Activated T-helper 1 cell treated with anti-CD3 and anti-CD28 coated beads, Interleukin-2, amount 50 U/mL, for 16 hours (primary cell): ENCODE measurements at places on chromosomes 12 and 14.
A peak's percentile ranks its signal among the peaks of the same experiment; 100 is the strongest.

DNA sequence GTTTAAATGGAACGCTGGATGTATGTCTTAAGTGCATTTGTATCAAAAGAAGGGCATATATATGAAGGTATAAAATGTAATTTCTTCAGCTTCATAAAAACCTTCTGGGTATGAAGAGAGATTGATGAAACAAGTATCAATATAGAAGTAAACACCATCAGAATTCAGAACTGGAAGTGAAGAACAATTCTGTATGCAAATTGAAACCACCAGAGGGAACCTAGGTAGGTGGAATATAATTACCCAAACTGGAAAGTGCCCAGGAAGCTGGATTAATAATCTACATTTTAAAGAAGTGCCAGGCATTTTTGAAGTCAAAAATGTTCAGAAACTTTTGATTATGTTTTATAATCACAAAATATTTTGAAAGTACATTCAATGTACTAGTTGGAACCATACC, 336.2 kb upstream of the GARIN6 start:
- no peak for DNase-seq

DNA sequence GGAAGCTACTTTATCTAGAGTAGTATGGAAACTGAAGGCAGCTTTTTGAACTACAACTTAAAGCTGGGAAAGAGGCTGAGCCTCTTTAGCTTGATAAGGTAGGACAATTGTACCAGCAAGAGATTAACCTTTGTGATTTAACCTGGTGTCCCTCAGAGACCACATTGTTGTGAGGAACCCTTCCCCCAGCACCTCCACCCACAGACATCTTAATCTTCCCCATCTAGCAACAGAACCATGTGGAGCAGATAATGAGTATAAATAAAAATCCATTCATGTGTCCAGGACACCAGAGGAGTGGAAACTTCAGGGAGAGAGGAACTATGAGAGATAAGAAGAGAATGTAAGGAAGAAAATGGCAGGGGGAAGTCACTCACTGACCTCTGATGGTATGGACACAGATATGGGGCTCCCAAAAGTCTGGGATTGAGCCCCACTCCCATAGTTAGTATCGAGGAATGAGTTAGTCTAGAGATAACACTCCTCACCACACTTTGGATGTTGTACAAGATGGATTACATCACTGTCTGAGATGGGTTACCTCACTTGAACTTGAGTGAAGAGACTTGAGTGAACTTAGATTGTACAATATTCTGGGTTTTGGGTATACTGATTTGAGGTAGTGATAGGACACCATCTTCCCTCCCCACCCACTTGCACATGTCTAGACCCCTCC, 33.9 kb upstream of the SLC38A2 start:
- DNase-seq = no peak

GRCh38 chr14:70916300-70916699, 9.0 kb downstream of the PCNX1 start:
- no peak for DNase-seq

- DNase-seq = no peak
These were observed 57.4 kb downstream of the FBXO33 start for GRCh38 chr14:39374851-39375250.

- no peak for DNase-seq
These were observed 592 bp upstream of the USP15 start for GRCh38 chr12:62259631-62259992.

DNA sequence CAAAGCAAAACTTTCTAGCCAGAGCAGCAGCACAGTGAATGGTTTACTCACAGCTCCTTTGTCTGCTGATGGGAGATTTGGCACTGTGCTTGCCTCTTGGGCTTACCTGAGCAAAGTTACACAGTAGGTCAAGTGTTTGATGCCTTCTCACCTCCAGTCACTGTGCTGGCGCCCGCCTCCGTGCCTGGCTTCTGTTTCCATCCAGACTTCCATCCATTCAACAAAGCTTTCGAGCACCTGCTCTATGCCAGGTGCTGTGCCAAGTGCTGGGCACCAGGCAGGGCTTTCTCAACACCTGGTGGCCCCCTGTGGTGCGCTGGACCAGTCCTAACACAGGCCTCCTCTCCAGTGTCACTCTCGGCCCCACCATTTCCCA, 199.2 kb upstream of the EEA1 start:
- no peak for DNase-seq

DNA sequence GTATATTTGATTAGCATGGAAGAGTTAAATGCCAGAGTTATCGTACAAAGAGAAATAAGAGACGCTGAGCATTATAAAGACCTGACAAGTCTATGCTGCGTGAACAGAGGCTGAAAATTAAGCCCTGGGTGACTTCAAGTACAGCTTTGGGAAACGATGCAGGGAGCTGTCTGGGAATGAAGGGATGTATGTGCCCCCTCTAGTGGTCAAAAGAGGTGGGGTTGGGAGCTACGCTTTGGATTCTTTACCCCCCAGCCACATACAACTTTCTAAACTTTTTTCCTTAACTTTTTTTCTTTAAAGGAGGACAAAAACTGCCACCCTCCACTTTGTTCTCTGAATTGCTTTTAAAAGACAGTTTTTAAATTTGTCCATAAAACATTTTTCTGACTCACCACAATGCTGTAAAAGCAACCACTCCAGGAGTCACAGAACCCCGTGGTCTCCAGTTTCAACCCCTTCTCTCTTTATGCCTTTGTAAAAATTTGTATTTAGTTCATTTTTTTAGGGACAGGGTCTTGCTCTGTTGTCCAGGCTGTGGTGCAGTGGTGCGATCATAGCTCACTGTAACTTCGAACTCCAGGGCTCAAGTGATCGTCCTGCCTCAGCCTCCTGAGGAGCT, 59.4 kb downstream of the ZNF664 start:
- DNase-seq = no peak

DNA sequence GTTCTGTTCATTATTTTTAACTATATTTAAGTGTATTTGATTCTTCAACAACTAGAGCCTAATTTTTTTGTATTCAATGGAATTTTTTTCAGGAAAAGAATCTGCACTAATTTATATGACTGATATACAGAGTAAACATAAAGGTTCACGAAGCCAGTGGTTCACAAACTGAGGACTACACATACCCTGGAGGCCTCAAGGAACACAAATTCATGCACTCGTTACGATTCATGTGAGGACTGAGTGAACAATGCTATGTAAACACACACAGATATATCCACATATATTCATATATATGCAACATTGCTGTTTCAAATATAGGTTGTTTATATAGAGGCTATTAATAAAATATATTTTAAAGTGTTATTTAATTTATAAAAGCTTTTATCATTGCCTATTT, 137.8 kb downstream of the PHLDA1 start:
- DNase-seq = no peak

DNA sequence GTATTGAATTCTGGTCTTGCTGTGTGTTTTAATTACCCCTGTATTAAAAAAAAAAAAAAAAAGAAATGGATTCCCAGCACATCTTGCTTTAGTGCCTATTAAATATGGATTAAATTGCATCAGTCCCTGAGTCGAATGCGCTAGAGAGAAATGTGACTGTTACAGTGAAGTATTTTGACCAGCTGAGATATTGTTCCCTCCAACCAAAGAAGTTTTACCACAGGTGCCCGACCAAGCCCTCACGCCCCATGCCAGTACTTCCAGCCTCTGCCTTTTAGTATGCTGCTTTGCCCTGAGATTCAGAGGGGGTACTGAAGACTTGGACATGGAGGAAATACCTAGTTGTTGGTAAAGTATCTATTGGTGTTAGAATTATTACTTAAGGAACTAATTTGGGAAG, 159.7 kb downstream of the TTLL5 start:
- no peak for DNase-seq

DNA sequence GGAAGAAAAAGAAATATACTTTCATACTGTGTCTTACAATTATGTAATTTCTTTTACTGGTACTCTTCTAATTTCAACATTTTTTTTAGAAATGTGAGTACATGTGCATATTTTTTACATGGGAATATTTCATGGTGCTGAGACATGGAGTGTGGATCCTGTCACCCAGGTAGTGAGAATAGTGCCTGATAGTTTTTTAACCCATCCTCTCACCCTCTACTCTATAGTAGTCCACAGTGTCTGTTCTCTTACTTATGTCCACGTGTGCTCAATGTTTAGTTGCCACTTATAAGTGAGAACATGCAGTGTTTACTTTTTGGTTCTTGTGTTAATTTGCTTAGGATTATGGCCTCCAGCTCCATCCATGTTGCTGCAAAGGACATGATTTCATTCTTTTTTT, 548.8 kb downstream of the AACS start:
- no peak for DNase-seq

DNA sequence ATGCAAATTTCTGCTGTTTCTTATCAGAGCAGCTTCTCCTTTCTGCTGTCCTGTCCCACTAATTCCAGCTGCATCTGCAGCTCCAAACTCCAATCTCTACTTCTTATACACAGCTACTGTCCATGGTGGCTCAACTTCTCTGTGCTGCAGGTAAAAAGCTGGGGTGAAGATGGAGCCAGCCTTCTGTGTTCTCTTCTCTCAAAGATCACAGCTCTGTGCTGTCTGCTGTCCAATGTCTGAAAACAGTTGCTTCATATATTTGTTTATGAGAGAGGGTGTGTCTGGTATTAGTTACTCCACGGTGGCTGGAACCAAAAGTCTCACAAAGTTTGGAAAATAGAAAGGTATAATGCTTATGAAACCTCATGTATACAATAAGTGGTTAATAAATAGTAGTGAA, 445.8 kb upstream of the TBX3 start:
- DNase-seq = no peak

DNA sequence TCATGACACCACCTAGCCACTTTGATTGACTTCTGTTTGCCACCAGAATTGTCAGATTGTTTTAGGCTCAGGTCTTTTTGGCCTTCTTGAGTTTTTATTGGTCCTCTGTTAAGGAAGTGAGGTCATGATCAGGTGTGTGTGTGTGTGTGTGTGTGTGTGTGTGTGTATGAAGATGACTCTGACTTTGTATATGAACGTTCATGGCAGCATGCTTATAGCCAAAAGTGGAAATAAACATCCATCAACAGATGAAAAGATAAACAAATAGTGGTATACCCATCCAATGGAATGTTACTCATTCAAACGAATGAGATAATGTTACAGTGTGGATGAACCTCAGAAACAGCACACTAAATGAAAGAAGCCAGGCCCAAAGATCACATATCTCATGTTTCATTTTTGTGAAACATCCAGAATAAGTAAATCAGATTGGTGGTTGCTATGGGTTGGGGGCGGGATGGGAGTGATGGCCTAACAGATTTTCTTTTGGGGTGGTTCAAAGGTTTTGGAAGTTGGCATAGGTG, 258.6 kb downstream of the KTN1 start:
- DNase-seq = no peak

- DNase-seq = peak; percentile 43
These were observed 114.0 kb downstream of the PLXNC1 start for GRCh38 chr12:94262228-94263010.

DNA sequence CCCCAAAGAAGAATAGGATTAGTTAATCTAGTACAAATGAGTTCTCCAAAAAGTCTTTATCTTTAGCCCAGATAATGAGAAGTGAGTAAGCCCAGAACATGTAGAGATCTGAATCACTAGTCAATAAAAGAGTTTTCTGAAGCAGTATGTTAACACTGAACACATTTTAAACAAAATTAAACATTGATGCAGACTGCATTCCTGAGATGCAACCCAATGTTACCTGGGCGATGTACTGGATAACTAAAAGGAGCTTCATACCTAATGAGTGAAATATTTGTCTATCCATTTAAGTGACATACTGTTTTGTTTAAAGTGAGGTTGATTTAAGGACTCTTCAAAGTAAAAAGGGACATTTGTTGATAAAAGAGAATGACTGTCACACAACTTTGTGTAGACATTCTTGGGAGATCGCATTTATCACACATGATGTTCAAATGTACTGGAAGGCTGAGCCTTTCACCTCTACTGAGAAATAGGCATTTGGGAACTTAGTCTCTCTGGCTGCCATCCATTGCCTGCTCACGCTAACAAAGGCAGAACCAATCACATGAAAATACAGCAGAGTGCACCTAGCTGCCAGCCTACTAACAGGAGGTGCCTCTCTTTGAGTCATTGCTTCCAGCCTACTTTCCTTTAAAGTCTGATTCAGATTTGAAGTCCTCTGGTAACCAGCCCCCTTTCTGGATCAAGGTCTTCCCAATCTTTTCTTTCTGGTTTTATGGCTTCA, 287.7 kb downstream of the BTG1 start:
- no peak for DNase-seq

GRCh38 chr12:13218641-13219040, 22.1 kb downstream of the EMP1 start:
- DNase-seq = no peak

GRCh38 chr12:29731591-29731990, 52.2 kb downstream of the TMTC1 start:
- DNase-seq = no peak

- DNase-seq = no peak
These were observed 132.5 kb upstream of the RFLNA start for GRCh38 chr12:124162151-124163110.

- DNase-seq = no peak
These were observed 88.5 kb downstream of the GCH1 start for GRCh38 chr14:54814076-54814475.

GRCh38 chr14:59627011-59627520, 50.5 kb upstream of the CCDC175 start:
- DNase-seq = no peak

GRCh38 chr14:36207500-36207899, 31.0 kb upstream of the PTCSC3 start:
- no peak for DNase-seq

DNA sequence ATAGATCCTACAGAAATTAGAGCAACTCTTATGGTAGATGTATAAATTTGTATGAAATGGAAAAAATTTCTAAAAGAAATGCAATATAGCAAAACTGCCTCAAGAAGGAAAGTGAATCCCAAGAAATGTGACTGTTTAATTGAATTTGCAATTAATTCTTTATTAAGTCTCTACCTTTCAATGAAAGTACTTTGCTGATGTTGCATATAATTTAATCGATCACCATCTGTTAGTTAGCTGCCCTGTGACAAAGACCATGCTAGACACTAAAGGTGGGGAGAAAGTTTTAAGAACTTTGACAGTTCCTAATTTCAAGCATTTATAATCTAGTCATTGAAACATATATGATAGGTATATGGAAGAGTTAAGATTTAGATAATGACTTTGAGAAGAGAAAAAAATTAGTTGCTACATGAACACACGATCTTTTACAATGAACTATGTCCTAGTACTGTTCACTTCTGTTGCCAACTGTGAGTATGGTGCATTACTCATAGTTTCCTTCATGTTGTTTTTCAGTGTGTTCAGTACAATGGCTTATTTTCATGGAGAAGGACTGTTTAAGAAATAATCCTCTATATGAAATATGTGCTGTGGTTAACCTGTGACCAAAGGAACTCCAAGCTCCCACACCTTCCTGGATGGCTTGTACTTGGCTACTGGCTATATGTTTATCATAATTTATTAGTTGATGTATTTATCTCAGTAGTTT, 128.4 kb downstream of the METTL25 start:
- DNase-seq = no peak
